Esophagus muscularis mucosa (tissue), 4 donors: ENCODE measurements at places on chromosomes 1 and 21. TPM values are rescaled to one million over a fixed set of nuclear protein-coding genes. Genes with fewer than 3 reads are reported as not detected.

GRCh38 chr1:96833376-96833775 lies 111.8 kb downstream of the PTBP2 start:
- no peak for DNase-seq

DNA sequence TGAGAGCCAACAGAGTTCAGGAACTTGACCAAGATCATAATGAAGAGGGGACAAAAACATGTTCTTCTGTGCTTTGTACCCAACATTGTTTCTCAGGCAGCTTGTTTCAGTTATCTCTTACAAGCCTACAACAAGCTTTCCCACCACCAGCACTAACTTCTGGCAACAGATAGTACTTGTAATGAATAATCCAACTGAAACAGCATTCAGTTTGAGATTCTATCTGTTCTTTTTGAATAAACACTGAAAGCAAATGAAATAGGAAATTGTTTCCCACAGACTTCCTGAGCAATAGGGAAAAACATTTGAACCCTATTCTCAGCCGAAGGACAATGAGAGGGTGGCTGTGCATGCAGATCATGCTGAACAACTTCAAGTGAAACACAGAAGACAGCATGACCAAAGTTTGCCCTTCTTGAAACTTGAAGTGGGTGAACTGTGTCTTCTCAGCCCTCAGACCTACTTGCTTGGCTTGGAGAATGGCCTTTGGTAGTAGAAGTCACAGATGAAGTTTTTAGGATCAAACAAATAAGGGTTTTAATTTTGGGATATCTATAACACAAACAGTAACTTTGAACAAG lies 11.2 kb upstream of the HOOK1 start:
- DNase-seq = no peak

Gene ADAM15
- 142 TPM for total RNA-seq

GRCh38 chr1:180540697-180541594 lies 17.8 kb upstream of the OVAAL start:
- DNase-seq = no peak

GRCh38 chr1:81044708-81045107 lies 756.0 kb upstream of the ADGRL2 start:
- no peak for DNase-seq

Gene LAPTM5
- 37.0 TPM for total RNA-seq

DNA sequence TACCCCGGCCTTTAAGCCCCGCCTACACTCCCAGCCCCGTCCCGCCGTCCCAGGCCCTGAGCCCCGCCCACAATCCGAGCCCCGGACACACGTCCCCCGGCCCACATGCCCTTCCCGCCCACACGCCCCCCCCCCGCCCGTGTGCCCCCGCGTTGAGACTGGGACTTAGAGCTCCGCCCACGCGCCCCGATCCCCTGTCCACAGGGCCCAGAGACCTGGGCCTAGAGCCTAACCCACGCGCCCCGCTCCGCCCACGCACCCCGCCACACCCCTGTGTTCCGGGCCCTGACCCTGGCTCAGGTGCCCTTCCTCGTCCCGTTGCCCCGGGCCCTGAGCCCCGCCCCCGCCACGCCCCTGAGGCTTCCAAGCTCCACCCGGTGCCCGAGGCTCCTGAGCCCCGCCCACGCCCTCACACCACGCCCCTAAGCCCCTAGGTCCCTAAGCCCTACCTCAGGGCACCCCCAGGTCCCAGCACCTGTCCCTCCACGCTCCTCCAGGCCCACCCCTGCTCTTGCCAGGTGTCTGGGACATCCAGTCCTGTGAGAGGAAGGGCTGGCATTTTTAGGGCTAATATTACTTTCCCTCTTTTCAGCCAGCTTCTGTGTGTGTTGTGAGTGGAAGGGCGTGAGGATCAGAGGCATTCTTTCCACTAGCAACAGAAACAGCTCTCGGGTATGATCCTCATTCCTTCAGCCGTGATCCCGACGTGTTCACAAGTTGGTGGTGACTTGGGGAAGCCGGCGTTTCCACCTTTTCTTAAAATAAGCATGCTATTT lies 552 bp upstream of the GPR157 start:
- peak; percentile 94 for DNase-seq

DNA sequence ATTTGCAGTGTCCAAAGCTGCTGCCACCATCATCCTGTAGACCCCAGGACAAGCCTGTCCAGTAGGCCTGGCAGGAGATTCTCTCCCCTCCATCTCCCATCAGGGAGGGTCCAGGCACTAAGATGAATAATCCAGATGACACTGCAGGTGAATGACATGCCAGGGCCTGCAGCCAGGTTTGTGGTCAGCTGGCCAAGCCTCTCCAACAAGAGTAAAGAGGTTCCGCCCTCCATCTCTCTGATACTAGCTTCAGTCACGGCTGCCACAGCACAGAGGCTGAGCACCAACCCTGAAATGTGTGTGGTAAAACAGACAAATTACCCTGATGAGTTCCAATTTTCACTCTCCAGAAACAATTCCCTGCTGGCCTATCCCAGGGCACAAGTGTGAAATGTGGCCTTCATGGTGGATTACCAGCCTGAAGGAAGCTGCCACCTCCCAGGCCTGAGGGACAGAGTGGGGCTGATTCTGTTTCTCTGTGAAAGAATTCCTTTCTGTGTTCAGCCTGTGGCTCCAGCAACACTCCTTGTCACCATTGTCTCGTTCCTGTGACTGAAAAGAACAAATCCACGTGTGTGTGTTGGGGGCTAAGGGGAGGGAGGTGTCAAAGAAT lies 19.9 kb upstream of the LHX4 start:
- DNase-seq = no peak

- no peak for DNase-seq
These were observed 63.0 kb downstream of the NR5A2 start for GRCh38 chr1:200090252-200091159.

Gene FAM89A
- 5.6 TPM for total RNA-seq

- DNase-seq = no peak
These were observed 595.5 kb downstream of the KIF26B start for GRCh38 chr1:245750261-245750660.

DNA sequence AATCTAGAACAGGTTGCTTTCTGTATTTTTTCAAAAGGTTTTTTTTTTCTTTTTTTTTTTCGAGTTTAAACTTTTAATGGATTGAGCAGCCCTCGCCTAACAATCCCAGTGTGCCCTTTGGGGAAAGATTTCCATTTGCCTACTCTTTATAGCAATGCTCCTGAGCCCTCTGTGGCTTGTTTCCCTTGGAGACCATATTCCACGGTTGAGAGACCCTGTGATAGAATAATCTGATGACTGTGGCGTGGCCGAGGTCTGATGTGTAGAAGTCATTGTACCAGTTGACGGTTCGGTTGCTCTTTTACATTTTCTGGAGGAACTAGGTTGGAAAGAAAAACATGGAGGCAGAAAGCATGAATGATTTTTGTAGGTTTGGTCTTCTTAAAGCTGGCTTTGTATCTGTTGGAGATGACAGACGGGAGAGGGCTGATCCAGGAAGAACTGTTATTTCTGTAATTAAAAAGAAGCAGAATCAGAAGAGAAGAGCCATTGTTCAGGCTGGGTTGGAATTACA lies 305.7 kb upstream of the NRIP1 start:
- DNase-seq = no peak

- no peak for DNase-seq
These were observed 8.1 kb upstream of the RNF187 start for GRCh38 chr1:228478912-228479711.

DNA sequence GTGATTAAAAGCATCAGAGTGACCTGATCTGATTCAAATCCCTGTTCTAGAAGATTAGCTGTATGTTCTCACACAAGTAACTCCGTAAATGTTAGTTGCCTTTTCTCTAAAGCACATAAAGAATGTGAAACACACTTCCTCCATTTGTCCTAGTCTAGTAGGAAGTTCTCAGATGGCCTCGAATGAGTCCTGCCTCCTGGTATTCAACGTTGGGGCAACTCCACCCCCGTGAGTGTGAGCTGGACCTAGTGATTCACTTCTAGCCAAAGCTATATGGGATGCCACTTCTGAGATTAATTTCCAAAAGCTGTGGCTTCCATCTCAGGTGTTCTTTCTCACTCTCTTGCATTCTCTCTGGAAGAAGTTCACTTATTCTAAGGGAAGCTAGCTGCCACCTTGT lies 267.6 kb downstream of the GPATCH2 start:
- no peak for DNase-seq

DNA sequence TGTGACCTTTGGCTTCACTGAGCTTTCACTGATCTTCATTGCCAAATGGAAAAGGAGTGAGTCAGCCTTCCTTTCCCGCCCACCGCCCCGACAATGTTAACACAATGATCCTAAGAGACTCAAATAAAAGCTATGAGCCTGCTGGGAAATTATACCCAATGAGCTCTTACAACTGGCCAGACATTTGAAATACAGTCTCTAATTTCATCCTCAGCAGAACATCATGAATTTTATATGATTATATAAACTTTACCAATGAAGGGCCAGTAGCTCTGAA lies 252.5 kb downstream of the SIPA1L2 start:
- no peak for DNase-seq

DNA sequence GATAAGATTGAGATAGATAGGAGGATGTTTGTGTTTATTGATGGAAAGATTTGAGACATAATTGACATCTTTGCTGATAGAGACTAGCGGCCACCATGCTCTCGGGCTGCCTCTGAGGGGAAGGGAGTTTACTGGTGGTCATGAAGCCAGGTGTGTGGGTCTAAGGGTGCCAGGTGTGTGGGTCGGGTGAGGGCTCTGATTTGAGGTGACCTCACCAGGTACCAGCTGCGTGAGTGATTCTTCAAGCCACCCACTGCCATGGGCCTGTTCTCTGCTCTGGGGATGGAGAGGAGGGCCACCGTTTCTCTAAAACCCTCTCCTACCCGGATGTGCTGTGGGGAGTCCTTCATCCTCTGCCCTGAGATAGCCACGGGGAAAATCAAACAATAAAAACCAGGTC lies 3.2 kb downstream of the UBASH3A start:
- no peak for DNase-seq

DNA sequence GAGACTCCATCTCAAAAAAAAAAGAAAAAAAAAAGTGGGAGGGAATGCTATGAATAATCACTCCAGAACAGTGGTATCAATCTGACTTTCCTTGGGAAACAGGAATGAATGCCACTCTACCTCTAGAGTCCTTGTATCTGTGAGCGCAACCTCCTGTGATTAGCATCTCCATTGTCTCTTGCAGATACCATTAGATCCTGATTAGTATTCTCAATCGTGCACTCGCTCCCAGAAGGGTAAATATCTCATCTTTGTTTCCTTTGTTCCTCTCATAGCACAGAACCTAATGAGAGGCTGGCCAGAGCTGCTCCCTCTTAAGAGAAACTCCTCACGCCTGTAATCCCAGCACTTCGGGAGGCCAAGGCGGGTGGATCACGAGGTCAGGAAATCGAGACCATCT lies 184.4 kb upstream of the KCNK2 start:
- no peak for DNase-seq

- no peak for DNase-seq
These were observed 44.7 kb downstream of the CDC42BPA start for GRCh38 chr1:227273557-227273956.

Gene CCDC28B
- total RNA-seq = 7.6 TPM

DNA sequence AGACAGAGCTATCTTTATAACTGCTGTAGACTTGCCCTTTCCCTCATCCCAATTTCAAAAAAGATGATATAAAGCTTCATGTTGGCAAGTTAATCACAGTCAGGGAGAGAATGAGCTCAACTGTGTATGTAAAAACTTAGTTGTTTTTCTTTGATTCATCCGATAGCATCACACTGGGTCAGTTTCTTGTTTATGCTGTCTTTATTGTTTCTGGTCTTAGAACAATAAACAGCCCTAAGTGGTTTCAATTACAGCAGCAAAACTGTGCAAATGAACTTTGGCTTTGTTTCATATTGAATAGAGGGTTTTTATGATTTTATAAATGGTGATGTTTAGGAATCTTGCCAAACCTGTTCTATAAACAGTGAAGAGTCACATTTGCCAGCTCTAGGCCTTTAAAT lies 423.8 kb upstream of the CXADR start:
- DNase-seq = no peak

GRCh38 chr1:111323231-111323630 lies 32.6 kb downstream of the CHIA start:
- no peak for DNase-seq

GRCh38 chr1:177945943-177946650 lies 23.8 kb downstream of the SEC16B start:
- DNase-seq = no peak

- no peak for DNase-seq
These were observed 6.0 kb upstream of the TGFBR3 start for GRCh38 chr1:91891969-91892368.

Gene ANGPTL1
- 206 TPM for total RNA-seq

DNA sequence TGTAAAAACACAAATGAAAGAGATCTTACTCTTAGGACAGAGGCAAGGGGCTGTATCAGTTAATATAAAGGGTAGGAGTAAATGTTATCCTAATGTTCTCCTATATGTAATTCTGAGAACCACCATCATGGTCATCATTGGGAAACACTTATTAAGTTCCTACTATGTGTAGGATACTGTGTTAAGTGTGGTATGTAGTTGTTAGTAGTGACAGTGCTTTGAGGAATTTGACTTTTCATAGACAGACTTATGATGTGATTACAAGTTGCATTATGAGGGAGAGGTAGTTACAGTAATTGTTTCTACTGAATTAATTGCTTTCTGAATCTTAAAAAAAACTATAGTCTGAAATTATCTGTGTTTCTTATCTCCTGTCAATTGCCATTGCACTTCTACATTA lies 51.8 kb upstream of the PGD start:
- no peak for DNase-seq

- no peak for DNase-seq
These were observed 27.3 kb upstream of the GOLT1A start for GRCh38 chr1:204241050-204241449.

DNA sequence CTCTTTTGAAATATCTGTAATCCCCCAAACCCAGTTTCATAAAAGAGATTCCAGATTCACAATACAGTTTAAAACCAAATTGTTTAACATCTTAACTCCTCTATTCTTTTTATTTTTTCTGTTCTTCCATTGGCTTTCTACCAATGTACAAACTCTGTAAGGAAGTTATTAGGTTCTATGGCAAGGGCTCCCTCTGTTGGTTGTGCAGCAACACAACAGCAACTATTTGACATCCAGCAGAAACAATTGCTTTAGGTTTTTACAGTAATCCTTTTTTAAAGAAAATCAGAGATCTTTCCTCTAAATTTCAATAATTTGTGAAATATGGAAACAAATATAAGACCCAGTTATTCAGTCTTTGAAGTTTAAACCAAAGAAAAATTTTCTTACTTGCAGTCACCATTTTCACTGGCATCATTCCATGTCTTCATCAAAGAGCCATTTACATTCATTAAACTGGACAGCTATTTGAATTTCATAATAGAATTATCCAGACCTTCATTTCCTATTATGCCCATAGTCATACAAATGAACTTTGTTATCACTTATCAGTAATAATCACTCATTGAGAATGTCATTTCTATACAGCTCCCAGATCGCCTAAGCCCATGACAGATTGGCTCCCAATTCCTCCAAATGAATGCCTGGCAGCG lies 46.5 kb upstream of the RNF11 start:
- no peak for DNase-seq
